ENCODE measurements at places on chromosomes 6 and 20.

GRCh38 chr6:13273931-13274706 is 54.2 kb downstream of the TBC1D7 start:
- peak; percentile 94 for DNase-seq

- no peak for DNase-seq
Measured at GRCh38 chr6:36683145-36683655, 4.7 kb downstream of the CDKN1A start.

DNA sequence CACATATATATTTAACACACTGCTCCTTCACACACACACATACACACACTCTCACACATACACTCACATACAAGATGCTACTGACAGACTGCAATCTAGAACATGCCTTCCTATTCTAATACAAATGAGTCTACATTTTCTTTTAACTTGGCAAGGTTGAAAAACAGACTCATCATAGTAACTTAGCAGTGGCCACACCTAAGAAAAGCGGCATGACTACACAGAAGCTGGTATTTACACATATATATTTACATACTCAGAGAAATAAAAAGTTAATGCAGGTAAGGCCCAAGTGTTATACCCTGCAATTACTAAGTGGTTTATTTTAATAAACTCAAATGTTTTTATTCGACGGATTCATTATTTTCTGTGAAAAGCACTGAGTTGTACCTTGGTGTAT is 209.3 kb downstream of the FOXC1 start:
- DNase-seq = no peak

DNA sequence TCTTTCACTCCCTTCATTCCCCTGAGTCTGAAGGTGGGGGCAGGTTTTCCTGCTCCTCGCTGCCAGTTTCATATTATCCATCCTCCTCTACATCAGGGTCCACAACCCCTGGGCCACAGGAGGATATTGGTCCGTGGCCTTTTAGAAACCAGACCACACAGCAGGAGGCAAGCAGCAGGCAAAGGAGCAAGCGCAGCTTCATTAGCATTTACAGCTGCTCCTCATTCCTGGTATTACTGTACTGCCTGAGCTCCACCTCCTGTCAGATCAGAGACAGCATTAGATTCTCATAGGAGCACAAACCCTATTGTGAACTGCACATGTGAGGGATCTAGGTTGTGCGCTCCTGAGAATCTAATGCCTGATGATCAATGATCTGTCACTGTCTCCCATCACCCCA is 380.3 kb downstream of the ARHGAP18 start:
- DNase-seq = no peak
